Chondrocyte (in vitro differentiated cells): ENCODE measurements at places on chromosomes 6 and 20. TPM values are rescaled to one million over a fixed set of nuclear protein-coding genes. Genes with fewer than 3 reads are reported as not detected.
A peak's percentile ranks its signal among the peaks of the same experiment; 100 is the strongest.

Gene GJA1
- total RNA-seq: 194 to 296 TPM (median 295 TPM) in 3 replicates

Gene FLRT3
- total RNA-seq: 1.5 to 1.7 TPM (median 1.7 TPM) in 3 replicates

Gene BCAS1
- total RNA-seq: not detected in 3 replicates

Gene JPH2
- 46.6 to 75.9 TPM (median 71.2 TPM) in 3 replicates for total RNA-seq

Gene SNAI1
- total RNA-seq: 4.9 to 15.1 TPM (median 6.1 TPM) in 3 replicates

Gene HLA-G
- total RNA-seq: 0.30 to 0.46 TPM in 2 of 3 replicates, not detected in the other

Gene OXT
- not detected in 3 replicates for total RNA-seq

Gene WFDC12
- total RNA-seq: not detected in 3 replicates

Gene NKX2-2
- total RNA-seq: not detected in 3 replicates

Gene MGME1
- total RNA-seq: 13.6 to 21.3 TPM (median 15.1 TPM) in 3 replicates

GRCh38 chr20:63128367-63128766 is 87.6 kb downstream of the YTHDF1 start:
- no peak overlapping the region for H3K27ac ChIP-seq
- H3K36me3 ChIP-seq: no peaks in the 10 kb centered on the region
- peak; percentile 92 for DNase-seq
- H3K4me3 ChIP-seq: no peak overlapping the region

DNA sequence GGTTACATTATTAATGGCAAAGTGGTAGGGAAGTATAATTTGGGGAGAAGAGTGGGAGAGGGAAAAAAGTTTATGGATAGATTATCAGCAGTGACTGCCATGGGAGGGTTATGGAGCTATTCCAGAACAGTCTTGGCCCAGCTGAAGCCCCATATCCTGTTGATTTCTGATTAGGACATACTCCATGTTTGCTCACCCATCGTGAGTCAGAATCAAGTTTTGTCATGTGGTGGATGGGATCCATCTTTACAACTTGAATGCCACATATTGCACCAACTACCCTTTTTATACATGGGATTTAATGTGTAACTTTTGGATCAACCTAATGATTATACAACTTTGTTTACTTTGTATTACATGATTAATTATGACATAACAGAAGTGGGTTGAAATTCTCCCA is 217.0 kb downstream of the HAO1 start:
- no peak for DNase-seq
- H3K4me1 ChIP-seq: no peaks in the 10 kb centered on the region
- no peak overlapping the region for H3K27ac ChIP-seq
- no peak overlapping the region for H3K4me3 ChIP-seq
- no peaks in the 10 kb centered on the region for H3K36me3 ChIP-seq
- H3K27me3 ChIP-seq: no peaks in the 10 kb centered on the region

GRCh38 chr6:90284236-90285041 is 12.2 kb downstream of the BACH2 start:
- no peak for DNase-seq
- peaks cover 23% of the 10 kb centered on the region for H3K4me1 ChIP-seq
- peaks cover 2% of the 10 kb centered on the region for H3K36me3 ChIP-seq
- H3K27me3 ChIP-seq: no peaks in the 10 kb centered on the region
- H3K27ac ChIP-seq: peak overlapping the region; percentile 97
- peak overlapping the region; percentile 63 for H3K4me3 ChIP-seq

GRCh38 chr6:21769405-21769861 is 175.9 kb downstream of the SOX4 start:
- peak overlapping the region; percentile 1 for H3K4me3 ChIP-seq
- DNase-seq: no peak
- no peaks in the 10 kb centered on the region for H3K27me3 ChIP-seq
- H3K27ac ChIP-seq: peak overlapping the region; percentile 85

DNA sequence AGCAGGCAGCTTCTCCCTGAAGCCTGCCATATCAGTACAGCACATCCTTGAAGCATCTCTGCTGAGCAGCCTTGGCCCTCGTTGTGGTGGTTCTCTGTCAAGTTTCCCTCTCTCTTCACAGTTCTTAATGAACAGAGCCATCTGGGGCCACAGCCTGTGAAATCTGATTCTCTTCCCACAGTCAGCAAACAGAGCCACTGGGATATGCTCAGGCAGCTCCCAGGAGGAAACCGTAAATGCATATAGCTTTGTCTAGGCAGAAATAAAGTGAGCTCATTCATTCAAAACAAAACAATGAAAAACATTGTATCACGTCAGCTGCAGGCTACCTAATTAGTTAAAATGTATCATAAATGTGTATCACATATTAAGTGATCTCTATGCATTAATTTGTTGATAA is 80.3 kb downstream of the TBC1D7 start:
- H3K36me3 ChIP-seq: no peaks in the 10 kb centered on the region
- no peaks in the 10 kb centered on the region for H3K27me3 ChIP-seq
- peaks cover 8% of the 10 kb centered on the region for H3K4me1 ChIP-seq

DNA sequence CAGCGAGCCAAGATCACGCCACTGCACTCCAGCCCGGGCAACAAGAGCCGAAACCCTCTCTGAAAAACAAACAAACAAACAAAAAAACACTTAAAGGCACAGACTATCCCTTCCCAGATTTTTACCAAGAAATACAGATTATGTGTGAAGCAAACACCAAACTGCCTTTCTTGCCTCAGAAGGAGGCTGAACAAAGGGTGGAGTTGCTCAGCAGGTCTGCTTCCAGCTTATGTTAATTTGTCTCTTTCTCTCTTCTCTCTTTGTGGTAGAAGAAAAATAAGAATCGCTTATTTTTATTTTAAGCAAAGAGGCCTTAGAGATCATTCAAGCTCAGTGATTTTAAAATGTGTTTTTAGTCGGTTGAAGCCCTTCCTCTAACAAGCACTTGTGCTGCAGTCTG is 14.2 kb downstream of the TUBB2A start:
- no peaks in the 10 kb centered on the region for H3K27me3 ChIP-seq
- no peak overlapping the region for H3K27ac ChIP-seq
- peaks cover 7% of the 10 kb centered on the region for H3K4me1 ChIP-seq
- no peak for DNase-seq

DNA sequence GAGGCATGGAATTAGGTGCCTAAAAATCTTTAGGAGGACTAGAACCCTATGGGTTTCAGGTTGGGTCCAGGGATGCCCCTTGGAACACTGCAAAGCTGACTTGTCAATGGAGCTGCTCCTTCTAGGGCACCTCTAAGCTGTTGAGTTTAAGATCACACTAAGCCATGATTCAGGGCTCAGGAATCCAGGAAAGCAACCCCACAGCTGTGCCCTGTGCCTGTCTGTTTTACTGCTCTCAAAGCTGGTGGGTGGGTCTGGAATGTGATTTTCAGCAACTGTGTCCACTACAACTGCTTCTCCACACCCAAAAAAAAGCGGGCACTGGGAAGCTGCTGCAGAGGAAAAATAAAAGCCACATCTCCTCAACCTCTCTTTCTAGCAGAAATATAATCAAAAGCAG is 310.4 kb upstream of the MOCS1 start:
- no peaks in the 10 kb centered on the region for H3K36me3 ChIP-seq
- no peak overlapping the region for H3K27ac ChIP-seq
- peaks cover 16% of the 10 kb centered on the region for H3K27me3 ChIP-seq
- no peaks in the 10 kb centered on the region for H3K4me1 ChIP-seq
- DNase-seq: no peak
- no peak overlapping the region for H3K4me3 ChIP-seq

DNA sequence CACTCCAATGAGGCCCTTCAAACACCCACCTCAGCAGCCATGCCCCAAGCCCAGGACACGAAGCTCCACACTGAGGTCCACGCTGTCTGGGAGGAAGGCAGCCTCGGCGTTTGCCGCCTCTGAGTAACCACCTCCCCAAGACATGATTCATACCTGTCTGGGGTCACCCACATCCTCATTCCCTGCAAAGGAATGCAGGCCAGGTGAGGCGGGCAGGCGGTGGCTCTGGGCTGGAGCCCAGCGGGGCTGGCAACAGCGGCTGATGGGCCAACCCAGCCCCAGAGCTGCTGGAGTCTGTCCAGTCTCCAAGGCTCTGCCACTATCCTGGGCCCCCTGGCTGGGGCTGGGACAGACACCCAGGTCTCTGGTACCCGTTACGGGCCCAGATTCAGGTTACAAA is 14.8 kb downstream of the PMEPA1 start:
- H3K4me3 ChIP-seq: no peak overlapping the region
- no peaks in the 10 kb centered on the region for H3K36me3 ChIP-seq
- H3K27ac ChIP-seq: peak overlapping the region; percentile 79
- no peaks in the 10 kb centered on the region for H3K27me3 ChIP-seq
- peaks cover 95% of the 10 kb centered on the region for H3K4me1 ChIP-seq
- DNase-seq: no peak

DNA sequence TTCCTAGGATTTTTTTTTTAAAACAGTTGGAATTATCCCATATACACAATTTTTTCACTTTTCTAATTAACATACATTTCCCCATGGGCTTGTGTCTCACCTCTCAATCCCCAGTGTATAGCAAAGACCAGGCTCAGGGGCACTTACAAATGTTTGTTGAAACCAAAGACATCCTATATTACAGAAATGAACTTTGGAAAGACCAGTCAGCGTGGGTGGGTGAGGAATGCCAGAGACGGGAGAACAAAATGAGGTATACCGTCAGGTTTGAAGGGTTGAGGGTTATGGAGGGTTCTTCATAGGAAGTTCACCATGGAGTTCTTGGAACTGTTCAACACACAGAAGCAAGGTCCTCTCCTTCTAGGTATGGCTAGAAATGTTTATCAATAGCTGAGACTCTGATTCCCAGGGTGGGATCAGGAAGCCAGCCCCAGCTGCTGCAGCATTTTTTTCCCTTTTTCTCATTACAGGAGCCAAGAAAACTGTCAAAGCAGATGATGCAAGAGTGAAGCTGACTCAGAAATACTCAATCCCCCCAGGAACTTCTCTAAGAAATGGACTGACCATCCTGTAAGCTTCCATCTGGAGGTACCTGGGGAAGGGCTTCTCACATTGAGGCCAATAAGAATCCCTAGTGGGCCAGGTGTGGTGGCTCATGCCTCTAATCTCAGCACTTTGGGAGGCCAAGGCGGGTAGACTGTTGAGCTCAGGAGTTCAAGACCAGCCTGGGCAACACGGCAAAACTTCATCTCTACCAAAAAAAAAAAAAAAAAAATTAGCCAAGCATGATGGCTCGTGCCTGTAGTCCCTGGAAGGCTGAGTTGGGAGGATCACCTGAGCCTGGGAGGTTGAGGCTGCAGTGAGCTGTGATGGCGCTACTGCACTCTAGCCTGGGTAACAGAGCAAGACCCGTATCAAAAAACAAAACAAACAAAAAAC is 15.9 kb upstream of the TBC1D20 start:
- H3K36me3 ChIP-seq: peaks cover 21% of the 10 kb centered on the region
- H3K27me3 ChIP-seq: no peaks in the 10 kb centered on the region
- no peak for DNase-seq
- H3K4me1 ChIP-seq: peaks cover 32% of the 10 kb centered on the region
- H3K4me3 ChIP-seq: peak overlapping the region; percentile 14

GRCh38 chr6:30686009-30686907 is at the start of gene PPP1R18:
Gene PPP1R18, minus strand, starts transcription at chr6:30686645. Its CDS starts 627 bp downstream, at chr6:30686018.
- peaks cover 64% of the 10 kb centered on the region for H3K4me1 ChIP-seq
- H3K27ac ChIP-seq: peak within 1 kb of the TSS; percentile 97
- no peak for DNase-seq

DNA sequence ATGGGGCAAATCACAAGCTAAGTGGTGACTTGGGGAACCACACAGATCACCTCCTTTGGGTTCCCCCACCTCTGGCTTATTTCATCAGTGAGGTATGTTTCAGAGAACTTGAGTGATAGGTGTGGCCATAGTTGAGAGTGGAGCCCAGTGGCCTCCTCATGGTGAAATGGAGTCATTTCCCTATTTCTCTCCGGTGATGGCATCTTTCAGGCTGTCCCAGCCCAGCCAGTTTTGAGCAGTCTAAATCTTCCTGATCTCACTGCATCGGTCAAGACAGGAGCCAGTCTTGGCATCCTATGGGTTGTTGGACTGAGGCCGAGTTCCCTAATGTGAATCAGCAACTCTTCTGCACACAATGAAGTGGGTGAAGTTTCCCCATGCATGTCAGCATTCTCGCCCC is 132.4 kb downstream of the EYA2 start:
- peaks cover 2% of the 10 kb centered on the region for H3K36me3 ChIP-seq
- peaks cover 3% of the 10 kb centered on the region for H3K4me1 ChIP-seq
- no peak overlapping the region for H3K4me3 ChIP-seq
- no peak for DNase-seq
- no peak overlapping the region for H3K27ac ChIP-seq

DNA sequence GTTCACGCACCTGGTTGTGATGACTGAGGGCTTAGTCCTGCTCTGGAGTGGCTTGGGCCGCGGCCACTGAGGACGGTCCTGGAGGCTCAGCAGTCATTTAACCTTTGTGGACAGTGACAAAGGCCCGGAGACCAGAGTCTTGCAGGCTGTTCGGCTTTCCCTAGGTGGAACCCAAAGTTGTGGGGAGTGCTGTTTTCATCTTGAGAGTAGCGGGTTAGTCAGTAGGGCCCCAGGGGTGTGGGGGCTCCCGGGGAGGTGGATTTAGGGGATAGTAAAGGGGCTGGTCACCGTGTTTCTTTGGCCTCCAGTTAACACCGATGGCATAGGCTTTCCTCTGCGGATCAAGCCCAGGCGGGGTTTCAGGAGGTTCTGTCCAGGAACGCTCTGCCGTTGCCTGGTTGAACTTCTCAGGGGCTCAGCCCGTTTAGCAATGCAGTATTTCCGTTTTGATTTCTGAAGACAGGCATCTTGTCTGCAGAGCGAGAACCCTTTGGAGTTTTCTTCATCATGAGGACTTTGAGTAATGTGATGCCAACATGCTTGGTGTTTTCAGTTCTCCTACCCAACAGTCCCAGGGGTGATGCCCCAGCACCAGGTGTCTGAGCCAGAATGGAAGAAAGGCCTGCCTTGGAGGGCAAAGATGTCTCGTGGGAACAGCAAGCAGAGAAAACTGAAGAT is 31.8 kb downstream of the ZNF831 start:
- H3K27ac ChIP-seq: no peak overlapping the region
- peaks cover 19% of the 10 kb centered on the region for H3K27me3 ChIP-seq
- H3K4me3 ChIP-seq: no peak overlapping the region
- H3K4me1 ChIP-seq: no peaks in the 10 kb centered on the region

DNA sequence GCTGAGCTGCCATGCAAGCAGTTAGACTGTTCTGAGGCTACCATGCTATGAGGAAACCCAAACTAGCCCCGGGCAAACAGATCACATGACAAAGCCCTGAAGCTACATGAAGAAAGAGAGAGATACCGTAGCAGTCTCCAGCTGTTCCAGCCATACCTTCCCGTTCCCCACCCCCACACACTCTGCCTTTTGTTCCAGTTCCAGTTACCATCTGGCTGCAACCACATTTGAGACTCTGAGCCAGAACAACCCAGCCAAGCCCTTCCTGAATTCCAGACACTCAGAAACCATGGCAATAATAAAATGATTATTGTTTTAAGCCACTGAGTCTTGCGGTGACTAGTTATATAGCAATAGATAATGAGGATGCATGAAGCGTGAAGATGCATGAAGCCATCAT is 28.3 kb downstream of the RIN2 start:
- H3K4me3 ChIP-seq: peak overlapping the region; percentile 3
- peak overlapping the region; percentile 92 for H3K27ac ChIP-seq
- H3K27me3 ChIP-seq: no peaks in the 10 kb centered on the region
- no peak for DNase-seq
- peaks cover 58% of the 10 kb centered on the region for H3K4me1 ChIP-seq

- peaks cover 24% of the 10 kb centered on the region for H3K4me1 ChIP-seq
- H3K4me3 ChIP-seq: no peak overlapping the region
- no peaks in the 10 kb centered on the region for H3K27me3 ChIP-seq
These were observed 37.8 kb upstream of the RNF144B start for GRCh38 chr6:18349386-18349785.
